Activated naive CD8-positive, alpha-beta T cell treated with anti-CD3 and anti-CD28 coated beads, Interleukin-2, amount 50 U/mL, for 24 hours (primary cell): ENCODE measurements at places on chromosomes 16 and 17.

DNA sequence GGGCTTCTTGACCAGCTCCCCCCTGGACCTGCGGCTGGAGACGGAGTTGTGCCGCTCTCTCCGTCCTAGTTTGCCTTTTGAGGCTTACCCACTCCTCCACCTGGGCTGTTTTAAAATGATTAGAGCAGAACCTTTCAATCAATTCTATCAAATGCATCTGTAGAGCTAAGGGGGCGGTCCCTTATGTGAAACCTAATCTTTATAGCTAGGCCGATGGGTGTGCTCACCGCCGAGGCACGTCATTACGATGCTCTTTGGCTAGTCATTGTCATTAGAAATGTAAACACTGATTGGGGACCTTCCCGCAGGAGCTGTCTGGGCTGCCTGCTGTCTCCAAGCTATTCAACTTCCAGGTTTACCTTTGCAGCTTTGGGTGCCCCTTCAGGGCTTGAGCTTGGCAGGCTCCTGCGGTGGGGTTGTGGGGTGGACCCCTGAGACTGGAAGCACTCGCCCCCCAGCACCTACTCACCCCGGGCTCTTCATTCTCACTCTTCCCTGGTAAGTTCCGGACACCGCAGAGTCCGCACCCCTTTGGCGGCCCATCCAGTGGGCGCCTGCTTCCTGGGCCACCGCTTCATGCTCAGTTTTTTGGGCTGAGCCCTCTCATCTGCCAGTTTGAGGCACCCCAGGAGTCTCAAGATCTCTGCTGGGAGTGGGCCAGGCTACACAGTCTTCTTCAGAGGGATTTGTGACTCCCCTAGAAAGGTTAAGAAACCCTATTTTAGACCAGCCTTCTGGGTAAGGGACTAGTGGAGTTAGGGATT lies 20.9 kb upstream of the IL17C start:
- DNase-seq: no peak

DNA sequence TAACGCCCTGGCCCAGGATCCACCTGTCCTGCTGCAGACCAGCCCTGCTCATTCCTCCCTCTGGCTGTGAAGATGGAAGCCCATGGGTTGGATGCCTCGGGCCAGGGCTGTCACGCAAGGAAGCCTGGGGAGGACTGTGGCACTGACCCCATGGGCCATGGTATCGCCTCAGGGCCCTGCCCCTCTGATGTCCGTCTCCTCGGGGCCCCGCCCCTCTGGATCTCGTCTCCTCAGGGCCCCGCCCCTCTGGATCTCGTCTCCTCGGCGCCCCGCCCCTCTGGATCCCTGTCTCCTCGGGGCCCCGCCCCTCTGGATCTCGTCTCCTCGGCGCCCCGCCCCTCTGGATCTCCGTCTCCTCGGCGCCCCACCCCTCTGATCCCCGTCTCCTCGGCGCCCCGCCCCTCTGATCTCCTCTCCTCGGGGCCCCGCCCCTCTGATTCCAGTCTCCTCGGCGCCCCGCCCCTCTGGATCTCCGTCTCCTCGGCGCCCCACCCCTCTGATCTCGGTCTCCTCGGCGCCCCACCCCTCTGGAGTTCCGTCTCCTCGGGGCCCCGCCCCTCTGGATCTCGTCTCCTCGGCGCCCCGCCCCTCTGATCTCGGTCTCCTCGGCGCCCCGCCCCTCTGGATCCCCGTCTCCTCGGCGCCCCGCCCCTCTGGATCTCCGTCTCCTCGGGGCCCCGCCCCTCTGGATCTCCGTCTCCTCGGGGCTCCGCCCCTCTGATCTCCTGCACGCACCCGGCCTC lies 24.0 kb downstream of the METRNL start:
- DNase-seq: peak; percentile 40

DNA sequence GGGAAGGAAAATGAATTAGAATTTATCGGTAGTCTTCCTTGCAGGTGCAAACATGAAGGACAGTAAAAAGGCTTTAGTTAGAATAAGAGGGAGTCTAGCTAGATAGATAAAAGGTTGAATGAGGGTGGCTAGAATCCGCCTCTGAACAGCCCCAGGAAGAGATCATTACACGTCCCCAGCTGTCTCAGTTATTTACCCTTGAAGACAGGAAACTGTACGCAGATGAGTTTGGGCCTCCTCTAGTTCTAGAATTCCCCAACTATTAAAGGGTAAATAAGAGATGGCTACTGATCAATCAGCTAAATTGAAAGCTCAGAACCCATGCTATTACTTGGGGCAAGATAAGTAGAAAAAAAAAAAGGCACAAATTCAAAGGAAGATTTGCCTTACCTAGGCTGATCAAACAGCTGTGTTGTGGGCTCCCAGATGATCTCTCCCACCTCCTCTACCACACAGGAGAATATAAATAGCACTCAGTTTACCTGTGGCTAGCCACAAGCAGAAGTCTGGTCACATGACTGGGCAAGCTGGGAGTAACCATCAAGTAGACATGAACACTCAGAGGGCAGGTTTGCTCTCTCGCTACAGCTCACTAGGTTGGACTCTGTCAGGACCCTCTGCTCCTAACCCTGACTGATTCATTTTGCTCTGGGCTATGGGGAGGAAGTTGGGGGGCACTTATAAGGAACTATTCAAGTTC lies 17.0 kb downstream of the FAM117A start:
- no peak for DNase-seq

- DNase-seq: no peak
Measured at GRCh38 chr16:28166394-28167208, 45.2 kb downstream of the XPO6 start.

- peak; percentile 98 for DNase-seq
Measured at GRCh38 chr16:2023092-2024031, 3.3 kb upstream of the NHERF2 start.

GRCh38 chr17:67421869-67422273 lies 44.8 kb downstream of the PITPNC1 start:
- peak; percentile 36 for DNase-seq

GRCh38 chr17:39376434-39376833 lies 25.0 kb downstream of the FBXL20 start:
- no peak for DNase-seq
